HFF-Myc (cell line): ENCODE measurements at places on chromosomes 3 and 15.

DNA sequence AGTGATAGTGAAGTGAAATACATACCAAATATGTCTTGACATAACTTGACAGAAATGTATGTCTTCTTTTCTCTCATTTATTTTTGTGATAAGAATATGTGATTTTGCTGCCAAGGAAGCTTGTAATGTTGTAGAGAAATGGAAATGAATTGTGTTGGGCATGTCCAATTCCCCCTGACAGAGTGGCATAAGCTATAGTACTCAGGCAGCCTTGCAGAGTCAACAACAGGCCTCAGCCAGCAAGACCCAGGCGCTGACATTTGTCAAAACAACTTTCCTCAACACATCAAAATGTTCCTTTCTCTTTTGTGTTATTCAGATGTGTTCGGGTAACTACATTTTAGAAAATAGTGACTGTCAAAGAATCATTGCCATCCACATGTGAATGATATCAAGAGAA, 538.1 kb upstream of the ATP11B start:
- DNase-seq: no peak

- no peak for DNase-seq
These were observed 141.4 kb downstream of the FOXP1 start for GRCh38 chr3:71441925-71442651.

DNA sequence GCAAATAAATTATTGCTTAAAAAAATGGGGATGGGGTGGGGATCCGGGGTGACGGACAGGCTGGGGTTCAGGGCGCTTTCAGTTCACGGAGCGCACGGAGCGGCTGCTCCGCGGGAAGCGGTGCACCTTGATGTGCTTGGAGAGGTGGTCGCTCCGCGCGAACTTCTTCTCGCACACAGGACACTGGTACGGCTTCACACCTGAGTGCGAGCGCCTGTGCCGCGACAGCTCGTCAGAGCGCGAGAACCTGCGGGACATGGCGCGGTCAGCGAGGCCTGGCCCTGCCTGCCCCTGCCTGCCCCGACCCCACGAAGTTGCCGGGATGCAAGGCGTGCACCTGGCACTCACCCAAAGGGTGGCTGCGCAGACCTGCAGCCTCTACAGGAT, 13.6 kb downstream of the KLF15 start:
- no peak for DNase-seq

GRCh38 chr15:66798426-66799061, 96.5 kb downstream of the SMAD6 start:
- no peak for DNase-seq

DNA sequence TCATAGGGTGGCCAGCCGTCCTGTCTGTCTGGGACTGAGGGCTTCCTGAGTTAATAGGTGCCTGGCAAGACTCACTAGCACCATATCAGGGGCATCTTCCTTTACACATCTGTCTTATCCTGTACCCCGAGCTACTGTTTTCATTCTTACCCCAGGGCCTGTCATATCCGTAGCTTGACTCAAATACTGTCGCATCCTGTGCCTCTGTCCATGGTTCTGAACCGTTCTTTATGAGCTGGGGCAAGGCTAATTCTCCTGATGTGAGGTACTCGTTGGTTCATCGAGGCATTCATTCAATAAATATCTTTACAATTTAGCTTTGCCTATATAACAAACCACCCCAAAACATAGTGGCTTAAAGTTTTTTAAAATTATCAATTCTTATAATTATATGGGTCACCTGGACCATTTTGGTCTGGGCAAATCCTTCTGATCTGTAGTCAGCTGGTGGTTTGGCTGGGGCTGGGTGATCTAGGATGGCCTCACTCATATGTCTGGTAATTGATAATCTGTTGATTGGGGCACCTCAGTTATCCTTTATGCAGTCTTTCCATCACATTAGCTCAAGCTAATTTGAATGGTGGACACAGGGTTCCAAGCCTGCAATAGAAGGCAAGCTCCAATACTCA, 121.2 kb downstream of the TLE3 start:
- DNase-seq: peak; percentile 29

DNA sequence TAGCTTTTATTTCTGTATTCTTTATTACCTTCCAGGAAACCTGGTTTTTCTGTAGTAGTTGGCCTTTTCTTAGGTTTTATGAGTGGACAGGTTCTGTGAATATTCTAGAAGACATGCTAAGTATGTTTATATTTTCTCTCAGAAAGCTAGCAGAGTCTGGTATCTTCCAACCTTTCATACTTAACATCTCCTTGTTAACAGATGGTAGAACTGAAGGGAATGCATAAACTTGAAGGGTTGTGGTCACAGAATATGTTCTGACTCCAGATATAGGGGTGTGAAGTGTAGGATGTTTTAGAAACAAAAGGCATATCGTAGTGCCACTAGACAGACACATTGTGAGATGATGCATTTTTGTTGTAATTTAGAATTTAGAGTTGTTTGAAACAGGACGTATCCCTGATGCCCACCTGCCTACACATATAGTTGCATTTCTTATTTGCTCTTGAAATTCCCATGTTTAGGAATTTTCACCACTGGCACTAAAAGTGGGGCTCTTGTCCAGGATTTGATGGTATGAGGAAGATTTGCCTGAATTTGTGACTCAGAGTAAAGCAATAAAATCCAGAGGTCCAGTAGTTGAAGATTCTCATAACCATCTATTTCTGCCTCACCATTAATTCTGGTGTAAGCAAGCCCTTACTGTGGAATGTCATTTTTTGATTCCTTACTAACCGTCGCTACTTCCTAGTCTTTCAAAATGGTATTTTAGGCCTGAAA, 274.5 kb downstream of the FEZF2 start:
- no peak for DNase-seq

- no peak for DNase-seq
These were observed 86.2 kb downstream of the THSD4 start for GRCh38 chr15:71201477-71201876.
